ENCODE measurements at places on chromosomes 1 and 21. TPM values are rescaled to one million over a fixed set of nuclear protein-coding genes. Genes with fewer than 3 reads are reported as not detected.

EVA1B gene
- total RNA-seq = 6.4 TPM

SFT2D2 gene
- 34.8 TPM for total RNA-seq

TRIM46 gene
- total RNA-seq = 0.10 TPM

DNA sequence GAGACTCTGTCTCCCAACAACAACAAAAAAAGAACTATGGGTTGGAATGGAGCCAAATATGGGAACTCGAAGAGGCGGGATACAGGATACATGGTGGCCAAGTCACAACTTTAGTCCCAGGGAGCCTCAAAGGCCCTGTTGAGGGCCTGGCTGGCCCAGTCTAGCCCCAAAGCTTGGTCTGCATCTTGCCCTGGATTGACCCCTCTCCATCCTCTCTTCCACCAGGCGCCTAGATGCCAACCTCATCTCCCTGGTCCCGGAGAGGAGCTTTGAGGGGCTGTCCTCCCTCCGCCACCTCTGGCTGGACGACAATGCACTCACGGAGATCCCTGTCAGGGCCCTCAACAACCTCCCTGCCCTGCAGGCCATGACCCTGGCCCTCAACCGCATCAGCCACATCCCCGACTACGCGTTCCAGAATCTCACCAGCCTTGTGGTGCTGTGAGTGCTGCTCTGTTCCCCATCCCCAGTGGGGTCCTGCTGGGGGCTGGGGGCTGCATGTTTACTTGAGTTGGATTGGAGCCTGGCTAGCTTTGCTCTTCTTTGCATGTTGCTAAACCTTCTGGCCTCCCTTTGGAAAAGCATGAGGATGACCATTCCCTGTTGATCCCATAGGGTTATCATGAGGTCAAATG, 65.5 kb downstream of the UBE2T start:
- no peaks in the 10 kb centered on the region for H3K4me1 ChIP-seq
- no peaks in the 10 kb centered on the region for H3K36me3 ChIP-seq
- no peak overlapping the region for H3K27ac ChIP-seq
- no peak for DNase-seq

DNA sequence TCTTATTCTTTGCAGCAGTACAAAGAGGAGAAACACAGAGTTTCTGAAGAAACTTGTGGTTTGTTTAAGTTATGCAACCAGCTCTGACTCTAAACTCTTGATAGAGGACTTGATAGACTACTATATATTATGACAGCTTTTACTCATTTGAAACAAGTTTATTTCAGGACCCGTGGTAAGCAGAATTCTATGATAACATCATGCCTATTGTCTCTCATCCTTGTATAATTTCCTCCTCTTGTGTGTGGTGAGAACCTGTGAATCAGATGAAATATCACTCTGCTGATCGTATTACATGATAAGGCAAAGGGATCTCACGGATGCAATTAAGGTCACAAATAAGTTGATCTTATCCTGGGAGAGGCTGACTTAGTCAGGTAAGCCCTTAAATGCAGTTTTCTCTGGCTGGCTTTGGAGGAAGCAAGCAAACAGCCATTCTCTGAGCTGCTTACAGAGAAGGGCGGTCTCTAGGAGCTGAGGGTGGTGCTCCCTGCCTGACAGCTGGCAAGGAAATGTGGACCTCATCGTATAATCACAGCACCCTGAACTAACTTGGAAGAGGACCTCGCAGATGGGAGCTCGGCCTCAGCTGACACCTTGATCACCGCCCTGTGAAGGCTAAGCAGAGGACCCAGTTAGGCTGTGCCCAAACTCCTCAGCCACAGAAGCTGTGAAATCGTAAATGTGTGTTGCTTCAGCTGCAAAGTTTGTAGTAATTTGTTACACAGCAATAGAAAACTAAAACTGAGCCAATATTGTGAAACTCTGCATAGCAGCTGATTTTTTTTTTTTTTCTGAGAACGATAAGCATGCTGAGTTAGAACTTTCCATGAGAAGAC, 151.1 kb upstream of the DPT start:
- peak; percentile 27 for DNase-seq
- peaks cover 10% of the 10 kb centered on the region for H3K4me1 ChIP-seq
- no peaks in the 10 kb centered on the region for H3K27me3 ChIP-seq
- no peak overlapping the region for H3K27ac ChIP-seq

DNA sequence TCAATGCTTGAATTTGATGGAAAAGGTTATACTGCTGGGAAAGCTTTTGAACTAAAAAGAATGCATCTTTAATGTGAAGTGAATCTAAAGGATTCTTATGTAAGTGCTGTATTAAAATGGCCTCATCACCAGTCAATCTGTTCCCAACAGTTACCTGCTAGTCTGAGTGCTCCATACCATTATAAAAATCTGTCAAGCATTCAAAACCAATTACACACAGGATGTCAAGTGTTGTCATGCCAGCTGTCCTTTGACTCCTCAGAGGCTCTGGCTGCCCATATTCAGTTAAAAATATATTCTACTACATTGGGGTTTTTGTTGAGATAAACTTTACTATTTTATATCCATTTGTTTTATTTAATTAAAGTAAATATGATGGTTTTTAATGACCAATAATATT, 1587.7 kb downstream of the AMY1C start:
- no peak overlapping the region for H3K4me3 ChIP-seq
- H3K36me3 ChIP-seq = no peaks in the 10 kb centered on the region
- H3K27me3 ChIP-seq = no peaks in the 10 kb centered on the region
- no peaks in the 10 kb centered on the region for H3K4me1 ChIP-seq
